ENCODE measurements at places on chromosomes 3 and 15.

DNA sequence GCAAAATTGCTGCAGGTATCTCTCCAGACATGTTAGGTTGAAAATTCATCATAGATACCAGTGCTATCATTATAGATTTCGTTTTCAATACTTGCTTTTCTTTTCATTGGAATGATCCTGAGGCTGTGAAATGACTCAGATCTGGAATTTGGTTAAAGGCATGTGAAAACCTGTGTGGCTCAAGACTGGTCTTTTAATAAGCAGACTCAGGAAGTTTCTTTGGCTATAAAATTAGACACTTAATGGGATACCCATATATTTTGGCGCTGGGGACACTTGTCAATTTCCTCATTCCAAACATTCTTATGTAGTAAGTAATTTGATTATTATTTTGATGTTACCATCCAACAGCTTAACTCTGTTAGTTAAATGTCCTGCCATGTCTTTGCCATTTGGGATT is 1041.1 kb upstream of the GBE1 start:
- no peak for DNase-seq

DNA sequence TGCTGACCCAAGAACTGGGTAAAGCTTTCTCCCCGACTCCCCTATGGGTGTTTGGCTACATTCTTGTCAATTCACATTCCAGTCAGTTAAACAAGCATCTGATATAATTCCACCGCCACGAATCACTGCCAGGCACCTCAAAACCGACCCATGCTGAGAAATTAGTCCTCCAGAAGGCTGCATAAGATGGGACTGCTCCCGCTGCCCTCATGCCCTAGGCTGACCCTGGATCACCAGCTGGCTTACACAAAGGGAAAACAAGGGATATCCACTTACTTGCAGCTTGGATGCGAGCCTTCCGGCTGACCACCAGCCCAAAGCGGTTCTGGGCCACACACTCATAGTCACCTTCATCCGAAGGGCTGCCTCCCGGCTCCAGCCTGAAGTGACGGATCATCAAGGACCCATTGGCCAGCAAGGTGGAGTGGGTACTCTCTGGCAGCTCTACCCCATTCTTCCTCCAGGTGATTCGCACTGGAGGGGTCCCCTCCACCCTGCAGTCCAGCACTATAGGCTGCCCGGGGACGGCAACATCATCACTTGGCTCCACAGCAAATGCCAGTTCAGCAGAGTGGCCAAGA is 2.9 kb downstream of the IGDCC3 start:
- DNase-seq = no peak

GRCh38 chr3:132456571-132456970 is 39.3 kb downstream of the DNAJC13 start:
- no peak for DNase-seq

DNA sequence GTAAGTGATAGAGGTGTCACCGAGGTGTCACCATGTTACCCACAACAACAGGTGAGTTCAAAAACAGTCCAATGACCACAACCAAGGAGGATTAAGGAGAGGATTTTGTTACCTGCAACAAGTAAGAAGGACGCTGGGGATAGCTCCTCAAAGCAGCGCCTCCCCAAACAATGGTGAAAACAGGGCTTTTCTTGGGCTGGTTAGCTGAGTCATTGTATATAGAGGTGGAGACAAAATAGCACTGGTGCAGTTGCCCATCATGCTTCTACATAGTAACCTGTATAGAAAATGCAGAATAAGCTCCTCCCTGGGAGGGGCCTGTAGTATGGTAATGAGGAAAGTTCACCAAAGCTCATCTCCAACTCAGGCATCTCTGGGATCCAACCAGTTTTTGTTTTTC is 116.9 kb upstream of the EIF1B start:
- no peak for DNase-seq

- no peak for DNase-seq
These were observed 54.4 kb downstream of the EIF3J start for GRCh38 chr15:44591326-44591725.

DNA sequence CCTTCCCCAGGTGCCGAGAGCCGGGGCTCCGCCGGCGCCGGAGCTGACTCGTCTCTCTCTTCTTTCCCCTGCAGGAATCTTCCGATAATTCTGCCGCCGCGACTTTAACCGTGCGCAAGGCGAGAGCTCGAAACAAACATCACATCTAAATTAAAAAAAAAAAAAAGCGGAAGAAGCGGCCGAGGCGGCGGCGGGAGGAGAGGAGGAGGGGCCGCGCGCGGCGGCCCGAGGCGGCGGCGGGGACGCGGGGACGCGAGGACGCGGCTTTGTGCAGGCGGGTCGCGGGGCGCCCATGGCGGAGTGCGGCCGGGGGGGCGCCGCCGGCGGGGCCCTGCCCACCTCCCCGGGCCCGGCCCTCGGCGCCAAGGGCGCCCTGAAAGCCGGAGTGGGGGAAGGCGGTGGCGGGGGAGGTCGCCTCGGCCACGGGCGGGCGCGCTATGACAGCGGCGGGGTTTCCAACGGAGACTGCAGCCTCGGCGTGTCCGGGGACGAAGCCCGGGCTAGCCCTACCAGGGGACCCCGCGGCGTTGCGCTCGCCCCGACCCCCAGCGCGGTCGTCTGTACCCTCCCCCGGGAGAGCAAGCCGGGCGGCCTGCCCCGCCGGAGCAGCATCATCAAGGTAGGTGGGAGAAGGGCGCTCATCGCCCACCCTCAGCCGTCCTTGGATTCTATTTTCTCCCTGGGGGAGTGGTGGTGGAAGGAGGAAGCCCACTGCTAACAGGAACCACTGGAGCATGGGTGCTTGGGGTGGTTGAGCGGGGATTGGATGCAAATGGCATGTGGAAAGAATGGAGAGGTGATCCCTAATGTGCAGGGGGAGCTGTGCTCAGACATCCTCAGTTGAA is at the start of gene PLCL2:
Gene PLCL2 (plus strand): TSS at position 208 of the 845 bp plus-strand sequence. CDS start 85 bp downstream, at position 293.
- peak; percentile 67 for DNase-seq
